Frontal cortex (tissue), 4 donors: ENCODE measurements at places on chromosomes 6 and 20.

DNA sequence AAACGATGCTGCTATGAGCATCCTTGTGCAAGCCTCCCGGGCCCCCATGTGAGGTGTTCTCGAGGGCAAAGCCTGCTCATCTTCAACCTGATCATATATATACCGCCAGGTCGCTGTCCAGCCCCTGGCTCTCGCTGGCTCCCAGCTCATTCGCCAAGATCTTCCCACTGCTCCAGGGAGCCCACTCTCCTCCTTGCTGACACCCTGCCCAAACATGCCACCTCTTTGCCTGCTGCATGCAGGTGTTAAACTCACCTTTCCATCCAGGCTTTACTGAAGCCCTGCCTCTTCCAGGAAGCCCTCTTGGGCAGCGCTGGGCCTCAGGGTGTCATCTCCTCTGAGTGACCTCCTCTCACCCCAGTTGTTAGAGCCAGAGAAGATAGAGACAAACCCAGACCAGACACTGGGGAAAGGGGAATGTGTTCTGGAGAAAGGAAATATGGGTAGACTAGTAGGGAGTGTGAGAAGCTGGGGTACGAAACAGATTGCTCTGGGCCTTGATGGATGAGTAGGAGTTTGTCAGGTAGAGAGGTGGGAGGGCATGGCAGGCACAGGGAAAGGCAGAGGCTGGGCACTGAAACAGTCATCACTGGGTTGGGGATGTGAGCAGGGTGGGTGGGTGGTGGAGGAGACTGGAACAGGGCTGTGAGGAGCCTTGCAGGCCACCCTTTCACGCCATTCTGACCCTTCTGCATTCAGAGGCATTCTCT, 1.2 kb upstream of the DLGAP4 start:
- no peak for DNase-seq

DNA sequence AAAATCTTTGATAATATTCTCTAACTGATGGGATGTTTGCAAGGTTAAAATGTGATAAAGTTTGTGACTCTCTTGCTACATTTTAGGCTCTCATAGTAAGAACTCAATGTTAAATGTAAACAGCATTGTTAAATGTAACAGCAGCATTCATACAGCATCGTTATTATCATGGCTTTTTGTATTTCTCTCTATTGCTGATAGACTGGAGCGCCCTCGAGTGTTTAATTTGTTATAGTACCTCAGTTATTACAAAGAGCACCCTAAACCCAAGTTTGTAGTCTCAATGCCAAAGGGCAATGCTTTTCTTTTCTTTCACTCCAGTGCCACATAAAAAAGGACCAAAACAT, 14.9 kb upstream of the TTPAL start:
- no peak for DNase-seq

DNA sequence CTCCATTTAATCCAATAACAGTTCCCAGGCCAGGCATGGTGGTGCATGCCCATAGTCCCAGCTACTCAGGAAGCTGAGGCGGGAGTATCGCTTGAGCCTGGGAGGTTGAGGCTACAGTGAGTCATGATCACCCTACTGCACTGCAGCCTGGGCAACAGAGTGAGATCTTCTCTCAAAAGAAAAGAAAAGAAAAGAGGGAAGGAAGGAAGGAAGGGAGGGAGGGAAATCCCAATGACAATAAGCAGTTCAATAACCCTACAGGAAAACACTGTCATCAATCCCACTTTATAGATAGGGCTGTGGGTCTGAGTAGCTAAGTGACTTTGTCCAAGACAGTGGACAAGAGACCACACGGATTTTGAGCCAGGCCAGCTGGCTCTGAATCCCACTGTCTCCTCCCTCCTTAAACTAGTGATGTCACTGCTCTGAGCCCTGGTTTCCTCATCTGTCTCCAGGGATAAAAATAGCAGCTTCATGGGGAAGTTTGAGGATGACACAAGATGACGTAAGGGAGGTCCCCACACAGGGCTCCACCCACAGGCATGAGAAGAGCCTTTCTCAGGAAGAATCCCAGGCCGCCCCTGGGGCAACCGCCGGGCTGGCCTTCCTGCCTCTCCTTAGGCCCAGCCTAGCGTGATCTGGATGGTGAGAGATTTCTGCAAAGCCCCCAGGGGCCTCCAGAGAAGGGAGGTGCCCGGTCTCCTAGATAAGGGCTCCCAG, 7.2 kb upstream of the TRIB3 start:
- DNase-seq = no peak

DNA sequence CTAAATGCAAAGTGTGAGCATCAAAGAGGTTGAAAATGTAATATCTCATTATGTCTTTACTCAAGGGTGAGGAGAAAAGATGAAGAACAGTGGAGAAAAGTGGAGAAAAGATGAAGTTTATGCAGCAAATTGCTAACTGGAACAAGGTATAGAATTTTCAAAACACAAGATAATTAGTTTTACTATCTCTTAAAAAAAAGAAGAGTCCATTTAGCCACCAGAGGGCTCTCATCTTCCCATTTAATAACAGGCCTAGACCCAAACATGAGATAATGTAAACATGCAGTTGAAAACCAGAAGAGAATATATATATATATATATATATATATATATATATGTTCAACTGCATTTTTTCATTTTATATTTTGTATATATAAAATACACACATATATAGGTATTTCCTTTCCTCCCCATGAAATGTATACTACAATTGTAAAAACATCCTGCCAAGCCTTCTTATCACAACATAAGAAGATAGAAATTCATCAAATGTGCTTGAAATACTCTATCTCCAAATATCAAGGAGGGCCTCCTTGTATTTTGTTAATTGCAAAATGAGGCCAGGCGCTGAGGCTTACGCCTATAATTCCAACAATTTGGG, 78.4 kb downstream of the ADTRP start:
- no peak for DNase-seq

DNA sequence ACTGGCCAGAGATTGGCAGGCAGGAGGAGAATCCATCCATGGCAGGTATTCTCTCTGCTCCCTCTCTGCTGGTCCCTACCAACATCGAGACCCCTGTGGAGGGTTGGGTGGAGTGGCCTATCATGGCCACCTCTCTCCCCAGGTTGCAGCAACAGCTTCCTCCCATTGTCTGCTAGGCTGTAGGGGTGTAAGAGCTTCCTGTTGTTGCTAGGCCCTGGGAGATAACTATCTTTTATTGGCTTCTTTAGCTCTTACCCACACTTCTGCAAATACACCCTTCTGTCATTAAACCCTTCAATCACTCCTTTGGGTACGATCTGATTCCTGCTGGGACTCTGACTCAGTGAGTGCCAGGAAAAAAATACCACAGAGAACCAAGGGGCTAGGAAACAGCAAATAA, 66.6 kb upstream of the FAM184A start:
- DNase-seq = no peak

DNA sequence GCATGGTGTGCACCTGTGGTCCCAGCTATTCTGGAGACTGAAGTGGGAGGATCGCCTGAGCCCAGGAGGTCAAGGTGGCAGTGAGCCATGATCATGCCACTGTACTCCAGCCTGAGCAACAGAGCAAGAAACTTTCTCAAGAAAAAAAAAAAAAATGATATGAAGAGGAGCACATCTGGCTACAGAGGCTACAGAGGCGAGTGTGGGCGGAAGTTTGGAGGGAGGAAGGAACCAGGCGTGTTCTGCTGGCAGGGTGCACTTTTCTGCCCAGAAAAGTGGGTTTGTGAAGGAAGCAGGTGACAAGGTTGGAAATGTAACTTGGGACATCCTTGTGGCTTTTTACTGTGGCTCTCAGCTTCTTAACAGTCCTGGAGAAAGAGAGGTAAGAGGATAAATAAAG, 96.7 kb downstream of the SNX5 start:
- DNase-seq = no peak

DNA sequence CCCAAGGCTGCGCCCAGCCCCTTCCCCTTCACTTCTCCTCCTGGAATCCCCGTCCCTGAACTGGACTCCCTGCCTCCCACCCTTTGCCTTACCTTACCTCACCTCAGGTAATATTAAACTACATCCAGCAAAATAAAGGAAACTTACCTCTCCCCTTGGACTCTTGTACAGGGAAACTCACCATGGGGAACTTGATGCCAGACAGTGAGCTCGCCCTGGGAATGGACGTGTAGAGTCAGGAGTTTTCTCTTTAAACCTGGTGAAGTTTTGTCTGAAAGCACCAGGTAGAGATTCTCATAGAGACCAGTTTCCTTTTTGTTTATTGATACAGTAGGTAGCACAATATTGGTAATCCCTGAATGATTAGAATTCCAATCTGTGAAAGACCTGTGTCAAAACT, 544 bp upstream of the HLA-C start:
- no peak for DNase-seq

DNA sequence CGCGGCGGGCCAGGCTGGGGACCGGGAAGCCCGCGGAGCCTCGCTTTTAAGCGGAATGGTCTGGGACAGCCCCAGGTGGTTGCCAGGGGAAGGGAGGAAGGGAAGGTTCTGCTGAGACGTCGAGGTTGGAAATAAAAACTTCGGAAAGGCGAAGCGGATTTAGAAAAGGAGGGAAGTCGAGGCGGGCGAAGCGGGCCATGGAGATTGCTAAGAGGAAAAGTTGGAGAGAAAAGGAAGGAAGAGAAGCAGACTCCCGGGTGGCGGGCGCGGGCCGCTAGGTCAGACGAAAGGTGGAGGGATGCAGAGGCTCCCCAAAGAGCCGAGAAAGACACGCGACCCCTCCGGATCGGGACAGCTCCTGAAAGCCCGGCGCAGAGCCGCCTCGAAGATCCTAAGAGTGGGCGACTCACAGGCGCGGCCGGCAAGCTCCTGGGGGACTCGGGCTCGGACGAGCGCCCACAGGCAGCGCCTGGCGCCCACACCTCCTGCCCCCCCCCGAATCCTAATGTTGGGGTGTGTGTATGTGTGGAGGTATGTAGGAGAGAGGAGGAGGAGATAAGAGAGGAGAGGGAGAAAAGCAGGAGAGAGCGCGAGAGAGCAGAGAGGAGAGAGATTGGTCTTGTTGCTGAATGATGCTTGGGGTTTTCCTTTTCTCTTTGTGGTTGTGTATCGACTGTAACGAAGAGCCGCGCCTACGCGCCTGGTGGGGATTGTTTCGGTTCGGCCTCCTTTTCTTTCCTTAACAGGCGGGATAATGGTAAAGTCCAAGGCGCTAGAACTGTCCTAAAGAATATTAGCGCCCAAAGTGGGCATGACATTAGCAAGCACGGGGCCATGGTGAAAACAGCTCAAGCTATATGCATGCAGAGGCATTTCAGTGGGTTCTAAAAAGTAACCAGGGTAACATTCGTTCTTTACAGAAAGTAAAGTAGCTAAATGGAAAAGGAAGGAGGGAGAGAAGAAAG, 1.5 kb downstream of the TFAP2B start:
- no peak for DNase-seq

DNA sequence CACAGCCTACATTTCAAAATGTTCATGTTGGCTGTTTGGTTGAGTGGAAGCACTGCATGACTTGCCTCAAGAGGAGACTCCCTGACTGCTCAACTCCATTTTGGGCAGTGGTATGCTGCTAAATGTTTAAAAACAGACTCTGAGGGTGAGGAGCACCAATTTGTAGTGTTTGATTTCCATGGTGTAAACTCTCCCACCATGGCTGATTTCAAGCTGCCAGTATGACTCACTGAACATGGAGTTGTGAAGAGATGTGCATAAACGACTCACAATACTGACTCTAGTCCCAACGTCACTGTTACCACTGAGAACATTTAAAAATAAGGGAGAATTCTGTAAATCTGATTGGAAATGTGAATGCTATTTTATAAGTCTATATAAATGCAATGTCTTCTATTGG, 70.4 kb downstream of the BACH2 start:
- no peak for DNase-seq

DNA sequence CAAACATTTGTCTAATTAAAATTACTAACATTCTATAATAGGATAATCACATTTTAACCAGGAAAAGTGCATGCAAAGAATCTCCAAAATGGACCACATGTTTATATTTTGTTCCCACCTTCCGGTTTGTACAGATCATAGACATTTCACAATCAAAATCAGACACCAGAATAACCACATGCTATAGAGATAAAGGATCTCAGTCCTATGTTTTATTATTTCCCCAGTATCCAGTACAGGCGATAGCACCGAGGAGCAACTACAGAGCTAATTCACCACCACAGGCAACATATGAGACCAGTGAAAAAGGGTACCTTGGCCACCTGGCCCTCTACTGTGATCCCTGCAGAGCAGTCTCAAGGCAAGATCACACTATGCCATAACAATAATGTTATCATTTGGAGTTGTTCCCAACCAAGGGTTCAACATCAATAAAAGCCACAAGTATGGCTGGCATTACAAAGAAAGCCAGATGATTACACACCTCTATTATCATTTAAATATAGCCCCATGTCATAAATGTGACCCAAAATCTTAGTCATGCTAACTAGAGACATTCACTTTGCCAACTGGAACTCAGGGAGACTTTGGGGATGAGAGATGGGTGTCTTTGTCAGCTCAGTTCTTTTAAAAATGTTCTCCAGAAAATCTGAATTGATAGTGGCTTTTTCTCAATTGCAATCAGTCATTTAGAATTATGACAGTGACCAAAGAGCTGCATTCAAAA, 46.7 kb downstream of the RALGAPA2 start:
- DNase-seq = no peak

DNA sequence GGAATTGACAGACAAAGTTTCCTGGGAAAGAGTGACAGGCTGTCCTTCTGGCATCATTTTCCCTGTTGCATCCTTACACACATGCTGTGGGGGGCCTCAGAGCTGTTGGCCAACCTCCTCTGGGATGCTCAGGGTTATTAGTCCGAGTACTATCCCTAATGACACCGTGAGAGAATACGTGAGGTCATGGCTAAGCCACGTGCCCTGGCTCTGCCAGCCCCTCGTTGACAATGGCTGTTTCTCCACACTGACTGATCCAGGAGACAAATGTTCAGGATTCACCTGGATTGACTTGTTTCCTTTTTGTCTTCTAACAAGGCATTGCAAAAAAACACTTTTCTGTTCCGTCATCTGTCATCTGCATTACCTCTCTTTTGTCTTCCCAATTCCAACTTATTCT, 604.6 kb downstream of the TFAP2A start:
- no peak for DNase-seq

DNA sequence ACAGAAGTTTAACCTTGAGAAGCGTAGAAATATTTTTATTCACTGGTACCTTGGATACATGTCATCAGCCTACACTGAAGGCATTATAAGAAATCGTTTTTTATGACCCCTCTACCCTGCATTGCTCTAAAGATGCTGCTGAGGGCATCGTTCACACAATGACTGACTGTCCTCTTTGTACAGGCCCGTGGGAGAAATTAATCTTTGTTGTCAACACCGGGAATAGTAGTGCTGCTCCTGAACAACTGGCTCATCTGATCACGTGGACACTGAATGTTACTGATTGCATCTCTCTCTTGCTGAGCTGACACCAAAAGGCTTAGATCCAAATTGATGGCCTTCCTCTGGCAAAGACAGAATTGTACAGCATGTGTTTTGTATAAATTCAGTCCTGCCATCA, 157.1 kb upstream of the SMLR1 start:
- no peak for DNase-seq

DNA sequence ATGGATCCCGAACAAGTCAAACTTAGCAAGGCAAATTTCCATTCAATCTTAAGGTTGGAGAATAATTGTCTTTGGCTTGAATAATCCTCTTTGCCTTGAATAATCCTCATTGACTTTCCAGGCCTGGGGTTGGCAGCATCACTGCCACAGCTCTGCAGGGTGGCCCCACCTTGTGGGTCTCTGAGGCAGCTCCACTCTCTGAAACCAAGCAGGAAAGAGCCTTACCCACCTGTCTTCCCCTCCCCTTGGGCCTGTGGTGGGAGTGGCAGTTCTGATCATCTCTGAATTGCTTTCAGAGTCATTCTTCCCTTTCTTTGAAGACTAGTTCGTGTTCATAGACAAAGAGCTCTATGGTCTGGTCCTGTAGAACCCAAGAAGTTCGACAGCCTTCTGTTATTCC, 47.5 kb downstream of the KCNQ5 start:
- DNase-seq = no peak
